ENCODE measurements at places on chromosomes 7 and 10.

DNA sequence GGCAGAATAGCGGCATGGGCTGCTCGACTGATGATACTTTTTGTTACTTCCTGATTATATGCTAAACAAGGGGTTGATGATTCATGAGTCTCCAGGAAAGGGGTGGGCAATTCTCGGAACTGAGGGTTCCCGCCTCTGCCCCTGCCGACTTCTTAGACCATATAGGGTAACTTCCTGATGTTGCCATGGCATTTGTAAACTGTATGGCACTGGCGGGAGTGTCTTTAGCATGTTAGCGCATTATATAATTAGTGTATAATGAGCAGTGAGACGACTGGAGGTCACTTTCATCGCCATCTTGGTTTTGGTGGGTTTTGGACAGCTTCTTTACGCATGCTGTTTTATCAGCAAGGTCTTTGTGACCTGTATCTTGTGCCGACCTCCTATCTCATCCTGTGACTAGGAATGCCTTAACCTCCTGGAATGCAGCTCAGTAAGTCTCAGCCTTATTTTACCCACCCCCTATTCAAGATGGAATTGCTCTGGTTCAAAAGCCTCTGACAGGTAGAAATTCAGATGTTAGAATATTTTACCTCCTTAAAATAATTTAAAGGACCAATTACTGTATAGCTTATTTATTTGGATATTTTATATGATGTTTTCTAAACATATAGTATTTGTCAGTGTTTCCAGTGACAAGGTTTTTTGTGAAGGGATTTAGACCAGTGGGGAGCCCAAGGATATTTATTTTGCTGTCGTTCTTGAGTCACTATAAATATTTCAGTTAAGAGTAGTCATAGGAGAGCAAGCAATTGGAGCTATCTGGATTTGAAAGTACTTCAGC lies 90.1 kb upstream of the PIK3CG start:
- no peak for DNase-seq

- DNase-seq = no peak
Observed at GRCh38 chr10:61792097-61792716, 109.3 kb upstream of the ARID5B start.

GRCh38 chr10:78288663-78289062 lies 255.0 kb downstream of the RPS24 start:
- DNase-seq = no peak

GRCh38 chr7:81482600-81483186 lies 287.2 kb downstream of the HGF start:
- no peak for DNase-seq

- DNase-seq = no peak
Observed at GRCh38 chr10:113651021-113651420, 12.8 kb downstream of the NRAP start.
